ENCODE measurements at places on chromosomes 2 and 18.
A peak's percentile ranks its signal among the peaks of the same experiment; 100 is the strongest.

- no peak for DNase-seq
These were observed 117.9 kb upstream of the COL5A2 start for GRCh38 chr2:189297446-189297845.

DNA sequence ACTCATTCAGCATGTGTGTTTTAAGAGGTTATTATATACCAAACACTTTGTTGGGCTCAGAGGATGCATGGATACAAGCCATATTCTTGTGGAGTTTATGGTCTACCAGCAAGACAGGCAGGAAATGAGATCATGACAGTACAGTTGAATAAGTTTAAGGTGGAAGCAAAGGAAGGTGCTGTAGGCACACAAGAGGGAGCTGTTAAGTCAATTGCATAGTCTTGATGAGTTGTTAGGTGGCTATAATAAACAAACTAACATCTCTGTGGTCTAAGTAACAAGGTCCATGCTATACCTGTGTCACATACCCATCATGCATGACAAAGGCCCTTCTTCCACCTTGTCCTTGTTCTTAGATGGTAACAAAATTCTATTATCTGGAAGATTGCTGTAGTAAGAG lies 538.3 kb downstream of the CNTNAP5 start:
- no peak for DNase-seq

- DNase-seq, result peak; percentile 36
These were observed 17.2 kb downstream of the THOC1 start for GRCh38 chr18:250685-251084.

GRCh38 chr18:36942264-36942663 lies 113.3 kb downstream of the KIAA1328 start:
- peak; percentile 39 for DNase-seq

- DNase-seq, result no peak
These were observed 202.1 kb downstream of the RNF144A start for GRCh38 chr2:7119132-7119835.

- DNase-seq, result no peak
These were observed 599.1 kb upstream of the FSHR start for GRCh38 chr2:49753344-49753985.

DNA sequence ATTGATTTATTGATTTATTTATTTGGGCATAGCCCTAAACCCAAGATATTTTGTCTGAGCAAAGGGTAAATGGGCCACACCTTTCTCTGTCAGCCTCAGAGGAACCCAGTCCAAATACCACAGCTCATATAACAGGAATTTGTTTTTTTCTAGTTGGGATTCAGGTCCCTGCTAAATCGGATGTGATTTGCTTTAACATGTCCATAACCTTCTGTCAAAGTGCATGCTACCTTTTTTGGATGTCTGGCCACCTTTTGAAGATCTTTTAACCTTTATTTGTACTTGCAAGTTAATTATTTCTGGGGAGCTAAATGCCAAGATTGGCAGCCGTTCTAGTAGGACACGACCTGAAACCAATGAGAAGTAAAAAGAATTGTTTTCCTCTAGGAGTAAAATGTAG lies 303.2 kb upstream of the UBE2E3 start:
- no peak for DNase-seq

DNA sequence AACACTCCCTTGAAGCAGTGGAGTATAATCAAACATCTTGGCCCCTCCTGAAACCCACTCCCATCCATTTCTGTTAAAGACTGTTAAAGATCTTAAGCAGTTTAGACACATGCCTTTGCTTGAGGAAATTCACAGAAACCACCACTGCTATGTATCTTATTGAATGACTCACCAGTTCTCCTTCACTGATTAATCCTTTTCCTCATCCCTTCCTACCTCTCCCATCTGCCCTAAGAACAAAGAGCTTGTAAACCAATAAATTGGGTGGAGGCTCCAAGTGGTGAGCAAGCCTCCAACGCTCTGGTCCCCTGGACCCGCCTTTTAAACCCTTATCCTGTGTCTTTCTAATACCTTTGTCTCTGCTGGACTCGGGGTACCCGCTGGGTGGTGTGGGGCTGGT lies 746.1 kb downstream of the LRP1B start:
- no peak for DNase-seq

DNA sequence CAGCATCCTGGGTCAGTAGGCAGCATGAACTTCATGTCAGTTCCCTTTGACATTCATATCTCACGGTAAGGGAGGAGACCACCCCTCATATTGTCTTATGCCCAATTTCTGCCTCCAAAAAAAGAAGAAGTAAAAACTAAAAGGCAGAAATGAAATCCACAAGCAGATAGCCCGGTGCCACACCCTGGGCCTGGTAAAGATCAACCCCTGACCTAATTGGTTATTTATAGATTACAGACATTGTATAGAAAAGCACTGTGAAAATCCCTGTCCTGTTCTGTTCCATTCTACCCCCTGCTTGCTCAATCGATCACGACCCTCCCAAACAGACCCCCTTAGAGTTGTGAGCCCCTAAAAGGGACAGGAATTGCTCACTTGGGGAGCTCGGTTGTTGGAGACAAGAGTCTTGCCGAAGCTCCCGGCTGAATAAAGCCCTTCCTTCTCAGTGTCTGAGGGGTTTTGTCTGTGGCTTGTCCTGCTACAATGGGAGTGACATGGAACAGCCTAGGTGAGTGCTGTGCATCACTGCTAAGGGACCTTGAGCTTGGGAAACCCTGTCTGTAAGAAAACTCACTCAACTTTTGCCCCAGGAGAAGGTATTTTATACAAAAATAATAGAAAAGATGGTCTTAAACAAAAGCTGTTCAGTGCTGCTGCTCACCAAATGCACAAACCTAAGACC lies 11.1 kb downstream of the NDUFV2 start:
- DNase-seq, result no peak

DNA sequence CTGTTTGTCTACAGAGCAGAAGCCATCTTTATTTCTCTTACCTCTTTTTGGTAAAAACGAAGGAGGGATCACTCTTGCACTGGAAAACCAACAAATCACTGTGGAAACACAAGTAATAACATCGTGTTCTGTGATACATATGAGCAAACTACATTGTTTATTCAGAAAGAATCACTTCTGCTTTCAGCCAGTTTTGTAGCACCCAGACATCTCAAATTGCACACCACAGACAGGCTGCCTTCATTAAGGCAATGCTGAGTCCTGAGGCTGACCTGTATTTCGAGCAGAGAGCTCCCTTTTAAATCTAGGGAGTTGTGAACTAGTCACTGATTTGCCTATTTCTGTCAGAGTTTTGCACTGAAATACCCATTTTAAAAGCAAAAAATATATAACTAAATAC lies 1003.2 kb upstream of the FAM98A start:
- no peak for DNase-seq

DNA sequence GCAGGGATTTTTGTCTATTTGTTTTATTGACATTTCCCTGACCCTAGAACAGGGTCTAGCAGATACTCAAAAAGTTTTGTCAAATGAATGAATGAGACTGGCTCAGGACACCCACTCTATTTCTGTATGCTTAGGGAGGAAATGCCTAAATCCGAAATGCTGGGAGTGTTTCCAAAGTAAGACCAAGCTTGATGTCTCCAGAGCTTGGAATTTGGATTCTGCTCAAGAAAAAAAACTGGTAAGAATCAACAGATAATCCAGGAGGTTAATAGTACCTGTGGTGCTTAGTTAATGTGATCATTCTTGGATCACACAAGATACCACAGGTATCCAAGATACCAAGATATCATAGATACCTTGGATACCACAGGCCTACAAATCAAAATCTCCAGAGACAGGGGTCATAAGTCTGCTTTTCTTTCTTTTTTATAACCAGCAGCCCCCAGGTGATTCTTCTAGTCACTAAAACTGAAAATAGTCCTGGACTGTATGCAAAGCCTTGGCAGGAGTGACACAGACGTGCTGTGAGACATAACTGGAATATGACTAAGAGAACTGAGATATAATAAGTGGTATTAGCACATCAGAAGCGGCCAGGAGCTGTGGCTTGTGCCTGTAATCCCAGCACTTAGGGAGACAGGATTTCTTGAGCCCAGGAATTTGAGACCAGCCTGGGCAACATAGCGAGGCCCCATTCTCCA lies 39.9 kb upstream of the SP3 start:
- no peak for DNase-seq

DNA sequence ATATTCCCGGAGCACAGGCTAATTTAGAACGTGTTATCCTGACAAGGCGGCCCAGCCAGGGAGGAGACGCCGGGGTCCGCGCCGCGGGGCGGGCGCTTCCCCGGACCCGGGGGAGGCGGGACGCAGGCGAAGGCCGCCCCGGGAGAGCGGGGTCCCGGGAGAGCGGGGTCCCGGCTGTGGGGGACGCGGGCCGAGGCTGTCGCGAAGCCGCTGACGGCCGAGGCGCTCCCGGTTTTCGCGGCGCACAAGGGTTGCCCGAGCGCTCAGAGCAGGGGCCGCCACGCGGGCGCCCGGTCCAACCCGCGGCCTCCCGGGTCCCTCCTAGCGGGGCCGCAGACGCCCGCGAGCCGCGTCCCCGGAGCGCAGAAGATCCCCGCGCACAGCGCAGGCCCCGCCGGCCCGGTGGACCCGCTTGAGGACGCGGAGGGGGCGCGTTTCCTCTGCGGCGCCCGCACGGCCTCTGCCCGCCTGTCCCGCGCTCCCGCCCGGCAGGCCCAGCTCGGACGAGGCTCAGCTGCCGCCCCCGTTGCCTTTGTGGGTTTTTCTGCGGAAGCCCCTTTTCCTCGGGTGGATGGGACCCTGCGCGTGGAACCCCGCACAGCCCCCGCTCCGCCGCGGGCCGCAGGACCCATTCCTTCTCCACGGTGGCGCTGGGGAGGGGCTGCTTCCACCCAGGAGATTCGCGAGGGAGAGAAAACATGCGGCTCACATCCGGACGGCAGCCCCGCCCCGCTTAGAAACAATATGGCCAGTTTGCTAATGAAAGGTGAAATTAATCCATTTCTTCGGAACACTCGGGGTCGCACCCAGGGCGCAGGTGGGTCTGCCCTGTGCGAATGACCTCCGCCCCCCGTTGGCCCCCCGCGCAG lies 9.6 kb upstream of the KCNG2 start:
- DNase-seq, result no peak

DNA sequence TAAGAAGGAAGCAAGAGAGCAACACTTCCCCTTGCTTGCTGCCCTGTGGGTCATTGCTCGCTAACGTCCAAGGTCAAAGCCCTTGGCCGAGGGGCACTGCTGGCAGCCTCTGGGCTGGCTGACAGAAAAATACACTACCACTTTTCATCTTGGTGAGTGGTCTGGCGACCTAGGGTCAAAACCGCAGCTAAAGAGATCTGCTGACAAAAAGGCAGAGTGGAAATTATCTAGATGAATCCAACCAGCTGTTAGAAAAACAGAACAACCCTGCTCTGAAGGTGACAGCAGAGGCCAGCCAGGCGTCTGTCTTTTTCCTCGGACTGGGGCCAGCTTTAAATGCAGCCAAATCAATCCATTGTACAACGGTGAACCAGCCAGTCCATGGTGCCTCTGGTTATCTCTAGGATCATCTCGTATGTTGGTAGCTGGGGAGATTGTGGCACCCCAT lies 92.6 kb downstream of the CD8B2 start:
- DNase-seq, result no peak

GRCh38 chr2:48397281-48397680 lies 132.7 kb upstream of the STON1 start:
- DNase-seq, result no peak

DNA sequence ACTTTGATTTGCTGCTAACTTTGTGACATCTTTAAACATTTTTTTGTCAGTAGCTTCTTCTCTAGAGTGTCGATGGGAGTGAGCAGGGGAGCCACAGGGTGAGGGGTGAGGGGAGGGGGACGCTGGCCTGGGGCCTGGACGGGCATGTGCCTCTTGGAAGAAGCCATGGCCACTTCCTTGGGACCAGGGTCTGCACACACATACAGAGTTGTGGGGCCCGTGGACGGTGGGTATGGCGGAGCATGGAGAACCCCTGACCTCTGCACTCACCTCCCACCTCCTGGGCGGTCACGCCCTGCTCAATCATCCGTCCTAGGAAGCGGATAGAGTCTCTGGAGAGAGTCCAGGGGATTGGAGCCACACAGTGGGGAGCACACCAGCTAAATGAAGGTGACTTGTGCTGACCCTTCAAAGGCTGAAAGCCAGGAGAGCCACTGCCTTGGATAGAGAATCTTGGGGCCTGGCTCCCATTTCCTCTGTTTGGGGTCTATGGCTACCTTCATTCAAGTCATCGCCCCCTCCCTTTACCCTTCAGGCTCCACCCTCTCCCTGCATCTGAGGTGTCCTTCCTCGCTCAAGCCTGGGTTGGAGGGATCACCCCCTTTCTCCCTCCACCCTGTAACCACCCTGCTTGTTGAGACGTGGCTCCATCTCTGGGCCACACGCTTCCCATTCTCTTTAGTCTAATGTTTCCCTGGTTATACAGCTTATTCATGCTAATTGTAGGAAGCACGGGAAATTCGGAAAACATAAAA lies 63.9 kb upstream of the HAAO start:
- DNase-seq, result no peak

Measured in hematopoietic multipotent progenitor cell treated with erythropoietin and hydrocortisone succinate and interleukin-3 and kit ligand, for 17 days (in vitro differentiated cells).